ENCODE measurements at places on chromosomes 13 and 19. TPM values are rescaled to one million over a fixed set of nuclear protein-coding genes. Genes with fewer than 3 reads are reported as not detected.
A peak's percentile ranks its signal among the peaks of the same experiment; 100 is the strongest.

DNA sequence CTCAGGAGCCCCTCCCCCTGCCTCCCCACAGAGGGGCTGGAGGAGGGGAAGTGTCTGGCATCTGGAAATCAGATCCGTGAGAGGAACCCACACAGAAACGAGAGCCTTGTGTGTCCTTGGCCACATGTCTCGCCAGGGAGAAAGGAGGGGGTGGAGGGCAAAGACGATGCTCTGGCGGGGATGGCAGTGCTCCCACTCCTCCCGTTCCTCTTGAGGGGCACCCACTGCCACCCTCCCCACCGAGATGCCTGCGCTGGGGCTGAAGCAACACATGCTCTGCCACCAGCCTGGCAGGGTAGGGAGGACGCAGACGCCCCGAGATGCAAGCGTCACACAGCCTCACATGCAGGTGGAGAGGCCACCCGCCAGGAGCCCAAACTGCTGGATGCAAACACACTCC lies 2.8 kb downstream of the ADGRL1 start:
- no peak for DNase-seq

DNA sequence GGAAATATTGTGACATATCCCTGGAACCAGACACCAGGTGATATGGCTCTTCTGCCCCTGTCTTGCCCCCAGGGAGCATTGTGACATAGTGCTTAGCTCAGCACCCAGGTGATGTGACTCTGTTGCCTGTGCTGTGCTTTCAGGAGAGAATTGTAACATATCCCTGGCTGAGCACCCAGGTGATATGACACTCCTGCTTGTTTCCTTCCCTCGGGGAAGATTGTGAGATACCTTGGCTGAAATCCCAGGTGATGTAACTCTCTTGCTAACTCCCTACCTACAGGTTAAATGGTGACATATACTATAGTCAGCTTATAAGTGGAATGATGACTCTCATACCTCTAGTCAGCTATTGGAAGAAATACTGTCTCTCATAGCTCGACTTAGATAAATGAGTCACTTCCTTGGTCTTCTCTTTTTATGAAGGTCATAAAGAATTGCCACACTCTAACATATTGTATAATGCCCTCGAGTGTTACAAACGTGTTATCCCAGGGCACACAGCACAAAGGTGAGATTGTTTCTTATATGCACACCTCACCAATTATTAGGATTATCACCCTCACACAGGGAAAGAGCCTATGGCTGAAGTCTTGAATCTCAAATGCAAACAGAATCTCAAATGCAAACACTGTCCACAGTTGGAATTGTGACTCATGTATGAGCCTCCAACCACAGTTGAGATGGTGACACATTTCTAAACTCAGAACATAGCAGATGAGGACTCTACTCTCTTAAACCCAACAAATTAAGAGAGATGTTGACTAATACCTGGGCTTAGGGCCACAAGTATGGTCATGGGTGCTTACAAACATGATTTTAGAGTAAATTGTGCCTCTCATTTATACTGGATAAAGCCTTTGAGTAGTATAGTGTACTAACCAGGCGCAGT lies 32.7 kb upstream of the ZNF254 start:
- DNase-seq = no peak

DNA sequence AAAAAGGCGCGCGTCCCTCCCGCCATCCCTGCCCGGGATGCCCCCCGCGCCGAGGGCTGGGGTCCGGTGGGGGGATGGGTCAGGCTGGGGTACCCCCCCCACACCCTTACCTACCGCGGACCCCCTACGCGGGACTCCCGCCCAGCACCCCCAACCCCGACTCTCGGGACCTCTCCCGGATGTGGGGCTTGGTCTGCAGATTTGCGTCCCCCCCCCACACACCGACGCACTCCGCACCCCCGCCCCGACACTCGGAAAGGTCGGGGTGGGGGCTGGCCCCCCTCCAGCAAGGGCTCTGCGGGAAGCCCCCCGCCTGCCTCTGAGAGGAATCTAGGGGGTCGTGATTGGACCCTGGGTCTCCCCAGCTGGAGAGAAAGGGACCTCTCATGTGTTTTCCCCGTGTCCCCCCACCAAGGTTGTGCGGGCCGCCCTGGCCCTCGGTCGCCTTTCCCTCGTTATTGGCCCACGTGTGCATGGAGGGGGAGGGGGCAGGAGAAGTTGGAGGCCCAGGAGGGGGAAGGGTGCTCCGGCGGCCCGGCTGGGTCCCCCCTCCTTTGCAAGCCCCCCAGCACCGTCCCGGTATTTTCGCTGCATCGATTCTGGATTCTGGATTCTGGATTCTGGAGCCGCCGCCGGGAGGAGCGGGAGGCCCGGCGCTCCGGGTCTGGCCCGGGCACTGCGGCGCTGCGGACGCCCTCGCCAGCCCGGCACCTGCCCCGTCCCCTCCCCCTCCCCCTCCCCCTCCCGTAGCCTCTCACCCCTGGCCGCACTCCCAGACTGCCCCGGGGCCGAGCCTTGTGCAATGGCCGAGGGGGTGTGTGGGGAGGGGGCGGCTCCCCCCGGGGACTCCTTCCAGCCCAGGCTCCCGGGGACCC lies 607 bp downstream of the NFIC start:
- DNase-seq = peak; percentile 67

- DNase-seq = no peak
These were observed 1.0 kb downstream of the GRIK5 start for GRCh38 chr19:42068756-42069571.

- peak; percentile 83 for DNase-seq
These were observed 546 bp downstream of the UBXN6 start for GRCh38 chr19:4456843-4457653.

Gene ZNF534
- polyA plus RNA-seq = 0.85 TPM

Gene KLF2
- polyA plus RNA-seq = 49.4 TPM

Gene MYPOP
- polyA plus RNA-seq = 3.6 TPM

Gene KIR2DL3
- not detected for polyA plus RNA-seq

Gene ECSIT
- polyA plus RNA-seq = 37.7 TPM

Gene MADCAM1
- polyA plus RNA-seq = not detected
